A549 (cell line): ENCODE measurements at places on chromosomes 11 and 22. TPM values are rescaled to one million over a fixed set of nuclear protein-coding genes. Genes with fewer than 3 reads are reported as not detected.

DNA sequence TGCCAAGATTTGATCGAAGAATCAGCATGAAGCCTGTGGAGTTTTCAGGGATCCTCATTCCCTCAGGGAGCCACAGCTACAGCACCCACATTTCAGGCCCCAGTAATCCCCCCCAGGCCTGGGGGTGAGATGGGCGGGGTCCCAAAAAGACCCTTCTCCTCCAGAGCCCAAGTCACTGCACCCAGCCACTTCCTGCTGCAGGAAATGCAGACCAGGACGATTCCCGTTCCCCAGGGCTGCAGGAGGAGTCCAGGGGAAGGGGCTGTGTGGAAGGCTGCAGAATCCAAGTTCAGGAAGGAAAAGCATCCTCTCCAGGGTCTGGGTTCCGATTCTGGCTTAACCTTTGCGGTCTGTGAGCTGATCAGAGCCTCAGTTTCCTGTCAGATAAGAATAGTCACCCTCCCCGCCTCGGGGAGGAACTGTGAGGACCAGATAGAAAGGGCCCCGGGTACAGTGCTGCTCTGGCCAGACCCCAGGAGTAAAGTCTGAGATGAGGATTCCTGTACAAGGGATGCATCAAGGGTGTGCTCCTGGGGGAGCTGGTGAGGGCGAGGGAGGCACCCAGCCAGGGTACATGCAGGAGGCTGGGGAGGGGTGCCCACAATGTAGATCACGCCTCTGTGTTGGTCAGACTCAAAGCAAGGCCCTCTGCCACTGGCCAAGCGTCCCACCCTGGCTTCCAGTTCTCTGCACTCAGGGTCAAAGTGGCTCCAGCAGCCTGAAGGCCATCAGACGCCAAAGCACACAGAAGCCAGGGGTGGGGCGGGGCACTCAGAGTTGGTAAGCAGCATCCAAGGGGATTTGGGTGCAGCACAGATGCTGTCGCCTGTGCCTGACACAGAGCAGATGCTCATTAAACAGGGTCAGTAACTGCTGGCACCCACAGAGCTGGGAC lies 30.1 kb upstream of the TP53I11 start:
- no peak for DNase-seq

DNA sequence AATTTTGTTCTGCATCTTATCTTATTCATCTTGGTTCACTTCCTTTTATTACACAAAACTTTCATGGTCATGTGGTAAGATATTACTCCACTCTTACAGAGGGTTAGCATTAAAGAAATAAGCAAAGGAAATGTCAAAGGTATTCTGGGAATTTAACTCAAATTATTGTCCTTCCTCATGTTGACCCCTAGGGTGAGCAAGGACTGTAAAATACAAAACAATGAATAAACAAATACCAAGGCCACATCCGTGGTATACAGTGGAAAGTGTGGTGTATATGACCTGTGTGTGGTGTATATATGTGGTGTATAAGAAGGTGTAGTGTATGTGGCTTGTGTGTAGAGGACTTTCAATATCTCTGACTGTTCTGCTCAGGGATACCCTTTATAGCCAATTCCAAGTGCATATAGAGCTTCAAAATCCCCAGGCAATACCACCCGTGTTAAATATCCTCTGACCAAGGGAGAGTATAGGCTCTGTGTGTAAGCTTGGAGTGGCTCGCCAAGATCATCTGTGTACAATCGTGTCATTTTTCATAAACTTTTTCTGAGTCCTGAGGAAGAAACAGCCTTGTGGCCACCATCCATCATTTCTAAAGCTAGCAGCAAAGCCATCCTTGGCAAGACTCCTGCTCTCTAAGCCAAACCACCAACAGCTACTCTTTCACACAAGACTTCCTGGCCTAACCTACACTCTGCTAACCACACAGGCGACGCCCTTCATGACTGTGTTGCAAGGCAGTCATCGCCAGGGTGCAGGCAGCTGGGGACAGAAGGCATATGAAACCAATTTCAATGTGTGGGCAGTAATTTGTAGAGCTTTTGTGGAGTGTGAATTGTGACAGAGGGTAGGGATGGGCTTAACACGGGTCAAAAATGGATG lies 548.0 kb downstream of the ETS1 start:
- DNase-seq = no peak

OR5P2 gene
- not detected in 3 replicates for polyA plus RNA-seq

GRCh38 chr22:39405346-39406085 lies 5.9 kb downstream of the TAB1 start:
- no peak for DNase-seq

MYOD1 gene
- polyA plus RNA-seq = not detected in 3 replicates

PHOX2A gene
- not detected in 3 replicates for polyA plus RNA-seq

GRCh38 chr22:50729391-50730012 lies 8.5 kb upstream of the ACR start:
- DNase-seq = no peak

GRCh38 chr11:986270-986951 lies 50.1 kb downstream of the MUC6 start:
- DNase-seq = no peak
